ENCODE measurements at places on chromosomes 5 and 9.

DNA sequence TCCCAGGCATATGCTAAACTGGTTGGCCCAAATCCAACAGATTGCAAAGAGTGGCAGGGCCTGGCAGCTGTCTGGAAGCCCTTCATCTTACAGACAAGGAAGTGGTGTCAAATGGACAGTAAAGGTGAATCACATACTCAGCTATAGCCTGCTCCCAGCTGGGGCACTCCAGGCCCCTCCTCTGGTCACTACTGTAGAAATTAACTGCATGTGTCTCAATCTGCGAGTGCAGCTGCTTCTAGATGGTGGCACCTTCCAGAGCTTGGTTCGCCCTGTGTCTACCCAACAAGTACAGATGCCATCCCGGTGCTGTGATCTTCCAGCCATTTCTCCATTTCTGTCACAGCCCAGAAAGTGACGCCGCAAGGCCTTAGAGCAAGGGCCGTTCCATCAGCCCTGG is 50.2 kb downstream of the OTULIN start:
- no peak for DNase-seq

- no peak for DNase-seq
Observed at GRCh38 chr5:6408260-6408596, 29.9 kb upstream of the MED10 start.

- DNase-seq: no peak
Observed at GRCh38 chr9:99867536-99867935, 38.9 kb upstream of the STX17 start.

- DNase-seq: no peak
Observed at GRCh38 chr9:110452227-110452801, 114.7 kb upstream of the TXNDC8 start.

DNA sequence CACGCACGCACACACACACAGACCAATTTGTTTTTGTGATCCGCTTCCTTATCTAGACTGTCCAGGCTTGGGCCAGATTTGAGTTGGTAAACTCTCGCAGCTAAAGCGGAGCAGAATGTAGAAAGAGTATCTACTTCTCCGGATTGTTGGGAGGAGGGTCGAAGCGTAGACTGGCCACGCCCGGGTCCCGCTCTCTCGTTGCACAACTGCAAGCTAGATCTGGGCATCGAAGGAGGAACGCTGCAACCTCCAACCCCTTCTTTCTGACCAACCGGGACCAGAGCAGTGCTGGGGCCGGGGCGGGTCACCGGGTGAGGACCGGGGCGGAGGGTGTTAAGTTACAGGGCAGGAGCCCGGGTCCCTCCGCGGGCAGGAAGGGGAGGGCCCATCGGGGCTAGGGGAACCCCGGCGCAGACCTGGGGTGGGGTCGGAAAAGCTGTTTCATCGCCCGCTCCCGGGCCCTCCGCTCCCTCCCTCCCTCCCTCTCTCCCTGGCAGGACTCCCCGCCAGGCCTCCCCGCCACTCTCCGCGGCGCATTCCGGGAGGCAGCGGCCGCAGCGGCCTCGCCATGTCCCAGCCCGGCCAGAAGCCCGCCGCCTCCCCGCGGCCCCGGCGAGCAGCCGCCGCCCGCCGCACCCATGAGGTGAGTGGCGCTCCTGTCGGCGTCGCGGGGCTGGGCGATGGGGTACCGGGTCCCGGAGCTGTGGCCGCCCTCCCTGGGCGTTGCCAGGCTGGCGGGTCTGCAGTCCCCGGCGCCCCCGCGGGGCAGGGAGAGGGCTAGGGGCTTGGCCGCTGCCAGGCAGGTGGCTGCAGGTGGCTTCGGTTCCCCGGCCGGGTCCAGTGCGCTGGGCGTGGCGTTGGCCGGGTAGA is at the start of gene CAST:
TSS of gene CAST (plus strand) at position 522 of the 870 bp plus-strand sequence. CDS start at position 569, 47 bp downstream.
- peak; percentile 57 for DNase-seq

DNA sequence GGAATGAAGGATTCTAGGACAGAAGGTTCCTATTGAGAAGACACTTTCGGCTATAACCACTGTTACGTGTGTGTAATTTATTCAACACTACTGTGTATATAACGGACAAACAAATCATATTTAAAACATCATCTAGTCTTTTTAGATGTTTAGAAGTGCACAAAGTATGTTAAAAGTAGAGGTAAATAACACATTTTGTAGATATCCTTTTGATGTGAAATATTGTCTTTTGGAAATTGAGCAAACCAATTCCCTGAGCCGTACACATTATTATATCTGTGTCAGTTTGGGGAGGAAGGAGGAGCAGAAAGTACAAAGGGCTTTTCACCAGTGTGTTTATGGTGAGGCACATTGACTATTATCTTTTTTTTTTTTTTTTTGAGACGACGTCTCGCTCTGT is 39.1 kb upstream of the ANKRD18A start:
- no peak for DNase-seq

DNA sequence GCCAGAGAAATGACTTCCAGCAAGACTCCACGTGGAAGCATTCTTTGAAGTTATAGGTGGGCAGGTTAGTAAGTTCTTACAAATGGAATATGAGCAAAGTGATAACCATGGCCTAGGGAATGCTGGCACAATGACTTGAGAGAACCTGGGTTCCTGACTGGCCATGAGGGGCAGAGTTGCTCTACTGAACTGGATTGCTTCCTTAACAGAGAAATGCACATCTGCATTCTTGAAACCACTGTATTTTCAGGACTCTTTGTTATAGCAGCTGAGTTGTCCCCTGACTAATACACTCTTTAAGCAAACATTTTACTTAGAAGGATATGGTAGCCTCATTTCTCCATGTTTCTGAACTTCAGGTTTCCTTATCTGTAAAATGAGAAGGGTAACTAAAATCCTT is 108.3 kb upstream of the GNA14 start:
- no peak for DNase-seq

DNA sequence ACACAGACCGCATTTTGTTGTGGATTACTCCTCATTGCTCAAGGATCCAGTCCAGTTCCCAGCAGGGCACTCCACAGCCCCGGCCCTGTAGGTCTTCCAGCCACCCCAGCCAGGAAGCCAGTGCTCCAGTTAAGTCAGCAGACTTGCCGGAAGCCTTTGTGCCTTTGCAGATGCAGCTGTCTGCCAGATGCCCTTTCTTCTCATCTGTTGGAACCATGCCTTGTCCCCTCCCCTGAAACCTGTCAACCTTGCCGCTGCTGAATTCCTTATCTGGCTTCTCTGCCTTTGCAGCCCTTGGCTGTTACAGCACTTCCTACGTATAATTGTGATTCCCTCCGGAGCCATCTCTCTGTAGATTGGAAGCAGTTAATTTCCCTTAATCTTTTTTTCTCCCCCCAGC is 28.4 kb downstream of the PSAT1 start:
- no peak for DNase-seq

DNA sequence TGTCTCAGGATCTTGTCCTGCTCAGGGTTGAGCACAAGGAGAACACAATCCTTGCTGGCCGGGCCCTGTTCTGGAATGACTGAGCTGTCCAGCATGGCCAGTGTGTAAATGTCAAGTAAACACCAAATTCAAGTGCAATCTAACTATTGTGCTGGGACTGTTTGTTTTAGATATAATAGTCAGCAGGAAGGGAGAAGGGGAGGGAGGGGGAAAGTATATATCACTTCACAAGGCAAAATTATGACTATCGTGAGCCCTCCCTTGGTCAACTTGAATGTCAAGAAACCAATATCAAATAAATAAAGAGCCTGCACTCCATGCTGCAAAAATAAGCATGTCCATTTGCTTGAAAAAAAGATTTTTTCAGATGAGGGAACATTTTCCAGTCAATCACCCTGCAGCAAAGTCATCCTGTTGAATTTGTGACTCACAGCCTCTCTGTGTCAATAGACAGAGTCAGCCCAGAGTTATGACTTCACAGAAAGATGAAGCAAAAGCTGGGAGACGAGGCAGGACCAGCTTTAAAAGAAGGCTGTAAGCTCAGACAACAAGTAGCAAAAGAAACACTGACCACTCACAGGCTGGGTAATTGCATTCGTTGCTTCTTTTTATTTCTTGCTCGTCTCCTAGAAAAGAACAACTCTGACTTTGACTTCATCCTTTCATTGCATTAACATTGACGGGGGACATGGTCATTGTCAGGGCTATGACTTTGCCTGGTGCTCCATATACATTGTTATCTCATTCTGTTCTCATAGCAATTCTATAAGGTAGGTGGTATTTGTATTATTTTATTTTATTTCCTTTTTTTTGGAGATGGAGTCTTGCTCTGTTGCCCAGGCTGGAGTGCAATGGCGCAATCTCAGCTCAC is 15.3 kb upstream of the KLF4 start:
- DNase-seq: no peak

DNA sequence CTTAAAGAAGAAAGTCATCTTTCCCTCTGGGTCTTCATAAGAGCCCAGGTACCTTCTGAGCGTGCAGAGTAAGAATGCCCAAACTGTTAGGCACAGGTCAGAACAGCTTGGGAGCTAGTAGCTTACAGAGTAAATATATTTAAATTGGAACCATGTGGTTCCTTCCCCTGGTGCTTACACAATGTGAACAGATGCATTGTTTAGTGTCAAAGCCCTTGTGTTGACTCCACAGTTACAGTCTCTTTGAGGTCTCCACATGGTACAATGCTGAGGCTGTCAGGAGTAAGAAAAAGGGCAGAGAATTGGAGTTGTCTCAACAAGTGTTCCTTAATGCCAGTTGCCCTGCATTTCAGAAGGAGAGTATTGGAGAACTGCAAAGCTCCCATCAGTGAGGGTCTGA is 188.5 kb downstream of the PAPPA start:
- no peak for DNase-seq

DNA sequence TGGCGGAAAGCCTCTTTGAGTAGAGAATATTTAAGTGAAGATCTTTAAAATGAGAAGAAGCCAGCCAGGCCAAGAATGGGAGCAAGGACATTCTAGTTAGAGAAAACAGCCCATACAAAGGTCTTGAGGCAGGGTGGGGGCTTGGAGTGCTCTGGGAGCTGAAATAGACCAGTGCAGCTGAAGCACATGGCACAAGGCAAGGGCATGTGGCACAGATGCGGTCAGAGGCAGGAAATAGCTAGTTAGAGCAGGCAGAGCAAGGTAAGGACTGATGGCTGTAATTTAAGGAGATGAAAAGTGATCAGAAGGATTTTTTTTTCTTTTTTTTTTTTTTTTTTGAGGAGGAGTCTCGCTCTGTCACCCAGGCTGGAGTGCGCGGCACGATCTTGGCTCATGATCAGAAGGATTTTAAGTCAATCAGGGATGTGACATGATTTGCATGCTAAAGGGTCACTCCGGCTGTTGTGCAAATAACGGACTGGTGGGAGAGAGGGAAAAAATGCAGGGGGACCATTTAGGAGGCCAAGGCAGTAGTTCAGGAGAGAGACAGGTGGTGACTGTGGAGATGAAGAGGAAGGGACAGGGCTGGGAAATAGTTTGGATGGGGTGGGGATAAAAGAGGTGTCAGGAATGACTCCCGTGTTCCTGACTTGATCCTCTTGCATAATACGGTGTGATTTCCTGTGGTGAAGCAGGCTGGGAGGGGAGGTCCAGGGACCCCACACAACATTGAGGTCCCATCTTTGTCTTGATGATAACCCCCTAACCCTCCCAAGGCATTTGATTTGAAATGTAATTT is 207.6 kb downstream of the HSPA4 start:
- DNase-seq: no peak

GRCh38 chr5:159178978-159179377 is 30.4 kb downstream of the RNF145 start:
- no peak for DNase-seq

DNA sequence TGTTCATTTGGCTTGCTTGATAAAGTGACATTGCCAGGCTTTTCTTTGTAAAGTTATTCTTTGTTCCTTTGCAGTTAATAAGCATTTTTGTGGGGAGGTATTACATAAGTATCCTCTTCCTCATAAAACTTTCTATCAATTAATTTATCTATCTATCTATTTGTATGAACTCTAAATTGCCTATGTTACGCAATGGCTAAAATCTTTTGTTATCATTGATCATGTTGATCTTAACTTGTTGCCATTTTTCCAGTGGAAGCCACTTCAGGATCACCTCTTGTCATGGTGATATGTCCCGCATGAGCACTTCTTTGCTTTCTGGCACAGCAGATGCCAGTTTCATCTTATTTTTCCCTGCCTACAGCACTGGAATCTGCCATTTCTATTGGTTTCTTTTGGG is 436.7 kb upstream of the KIF2A start:
- no peak for DNase-seq
